ENCODE measurements at places on chromosomes 5 and 9.

GRCh38 chr5:86030753-86031152, 587.0 kb upstream of the COX7C start:
- H3K4me3 ChIP-seq, result no peak overlapping the region
- no peaks in the 10 kb centered on the region for H3K36me3 ChIP-seq
- H3K27me3 ChIP-seq, result no peaks in the 10 kb centered on the region
- no peak for DNase-seq

- no peaks in the 10 kb centered on the region for H3K4me1 ChIP-seq
- no peaks in the 10 kb centered on the region for H3K27me3 ChIP-seq
- H3K27ac ChIP-seq, result no peak overlapping the region
- H3K4me3 ChIP-seq, result no peak overlapping the region
Measured at GRCh38 chr9:15253197-15253596, 53.8 kb downstream of the TTC39B start.

GRCh38 chr5:58543723-58544122, 39.2 kb upstream of the RAB3C start:
- DNase-seq, result no peak
- no peaks in the 10 kb centered on the region for H3K36me3 ChIP-seq
- no peak overlapping the region for H3K4me3 ChIP-seq
- no peak overlapping the region for H3K27ac ChIP-seq

DNA sequence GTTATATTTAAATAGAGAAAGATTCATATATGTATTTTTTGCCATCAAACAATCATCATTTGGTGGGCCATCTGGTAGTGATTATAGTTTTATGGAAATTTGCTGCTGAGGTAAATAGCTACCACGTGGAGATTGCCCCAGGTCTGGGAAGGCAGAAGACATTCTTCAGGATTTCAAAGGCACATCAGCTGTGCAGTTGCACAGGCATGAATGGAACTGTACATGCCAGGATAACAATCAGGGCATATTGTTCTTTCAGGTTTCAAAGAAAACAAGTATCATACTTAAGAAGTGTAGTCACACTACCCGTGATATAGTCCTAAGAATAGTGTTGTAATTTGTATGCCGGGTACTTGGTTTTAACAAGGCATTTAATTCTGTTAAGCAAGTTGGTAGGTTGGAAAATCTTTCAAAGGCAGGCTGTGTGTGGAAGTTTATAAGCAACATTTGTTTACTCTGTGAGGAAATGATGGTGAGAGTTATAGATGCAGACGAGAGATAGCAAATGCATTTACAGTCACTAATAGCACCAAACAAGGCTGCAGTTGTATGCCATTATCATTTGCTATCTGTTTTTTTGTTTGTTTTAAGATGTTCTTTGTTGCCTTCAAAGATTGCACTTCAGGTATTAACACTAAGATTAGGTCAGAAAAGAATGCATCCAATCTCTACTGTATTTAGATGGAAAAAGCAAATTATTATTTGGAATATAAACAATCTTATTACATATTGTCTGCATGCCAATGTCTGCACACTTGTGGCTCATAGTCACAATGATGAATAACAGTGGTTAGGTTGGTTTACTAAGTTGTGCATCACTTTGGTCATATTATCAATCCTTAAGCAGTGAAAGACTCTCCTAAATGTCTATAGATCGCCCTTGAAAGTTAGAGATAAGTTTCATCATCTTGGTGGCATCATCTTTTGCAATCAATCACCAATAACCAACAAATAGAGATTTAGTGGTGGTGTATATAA, 55.3 kb downstream of the RPS23 start:
- H3K36me3 ChIP-seq, result no peaks in the 10 kb centered on the region
- H3K4me1 ChIP-seq, result peaks cover 21% of the 10 kb centered on the region
- DNase-seq, result no peak
- no peak overlapping the region for H3K27ac ChIP-seq
- H3K27me3 ChIP-seq, result no peaks in the 10 kb centered on the region
- no peak overlapping the region for H3K4me3 ChIP-seq

DNA sequence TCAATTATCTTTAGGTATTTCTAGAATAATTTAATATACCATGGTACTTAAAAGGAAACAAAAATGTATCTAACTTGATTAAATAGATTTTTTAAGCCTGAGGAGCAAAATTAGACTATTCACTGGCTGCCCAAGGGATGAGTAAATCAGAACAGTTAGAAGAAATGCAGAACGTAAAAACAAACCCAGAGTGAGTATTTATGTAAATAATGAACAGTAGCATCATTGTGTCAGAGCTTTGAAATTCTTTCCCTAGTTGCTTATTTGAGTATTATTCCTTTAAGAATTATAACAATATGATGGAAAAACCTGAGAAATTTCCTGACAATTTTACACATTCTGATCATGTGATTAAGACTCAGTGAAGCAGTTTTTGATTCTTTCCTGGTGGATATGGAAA, 200.9 kb downstream of the GDNF start:
- H3K36me3 ChIP-seq, result no peaks in the 10 kb centered on the region
- H3K27me3 ChIP-seq, result no peaks in the 10 kb centered on the region
- no peaks in the 10 kb centered on the region for H3K4me1 ChIP-seq
- H3K27ac ChIP-seq, result no peak overlapping the region
- DNase-seq, result no peak
- no peak overlapping the region for H3K4me3 ChIP-seq

- peak overlapping the region; percentile 11 for H3K27ac ChIP-seq
- DNase-seq, result no peak
- peaks cover 47% of the 10 kb centered on the region for H3K4me1 ChIP-seq
- H3K4me3 ChIP-seq, result peak overlapping the region; percentile 79
Measured at GRCh38 chr5:10441992-10442435, 335 bp downstream of the ROPN1L start.
